ENCODE measurements at places on chromosomes 12 and 14.

DNA sequence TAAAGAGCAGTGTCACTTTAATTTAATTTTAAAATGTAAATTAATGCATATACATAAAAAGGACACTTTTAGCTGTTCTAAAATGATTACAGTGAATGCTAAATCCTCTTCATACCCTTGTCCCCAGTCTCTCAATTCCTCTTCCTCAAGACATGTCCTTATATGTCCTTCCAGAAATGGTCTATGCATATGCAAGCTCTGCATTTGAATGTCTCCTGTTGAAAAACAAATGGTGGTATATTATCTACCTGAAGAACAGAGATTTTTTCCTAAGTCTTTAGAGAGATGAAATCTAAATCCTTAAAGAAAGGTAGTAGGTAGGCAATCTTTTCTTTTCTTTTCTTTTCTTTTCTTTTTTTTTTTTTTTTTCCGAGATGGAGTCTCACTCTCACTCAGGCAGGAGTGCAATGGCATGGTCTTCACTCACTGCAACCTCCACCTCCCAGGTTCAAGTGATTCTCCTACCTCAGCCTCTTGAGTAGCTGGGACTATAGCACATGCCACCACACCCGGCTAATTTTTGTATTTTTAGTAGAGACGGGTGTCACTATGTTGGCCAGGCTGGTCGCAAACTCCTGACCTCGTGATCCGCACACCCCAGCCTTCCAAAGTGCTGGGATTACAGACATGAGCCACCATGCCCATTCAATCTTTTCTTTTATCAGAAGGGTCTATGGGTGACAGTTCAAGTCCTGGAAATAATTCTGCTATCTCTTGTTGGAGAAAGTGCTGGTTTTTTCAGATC lies 180.5 kb downstream of the PRKCH start:
- no peak for DNase-seq

DNA sequence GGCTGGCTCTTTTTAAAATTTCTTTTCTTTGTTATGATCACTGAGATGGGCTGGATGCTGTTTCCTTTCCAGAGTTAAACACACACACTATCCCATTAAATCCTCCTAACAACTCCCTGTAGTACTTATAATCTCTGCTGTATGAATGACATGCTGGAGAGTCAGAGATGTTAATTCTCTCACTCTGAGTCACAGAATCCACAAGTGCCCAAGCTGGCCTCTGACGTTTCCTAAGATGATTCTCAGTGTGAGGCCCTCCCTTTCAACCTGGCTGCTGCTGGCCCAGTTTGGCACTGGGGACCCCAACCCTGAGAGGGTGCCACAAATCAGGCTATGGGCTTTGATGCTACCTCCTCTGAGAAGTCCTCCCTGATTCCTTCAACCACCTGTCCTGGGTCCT lies 5.4 kb downstream of the NOS1 start:
- no peak for DNase-seq

- no peak for DNase-seq
Observed at GRCh38 chr12:48640854-48641253, 41.2 kb downstream of the KANSL2 start.

- DNase-seq: peak; percentile 21
Observed at GRCh38 chr12:47941871-47942613, 21.4 kb upstream of the TMEM106C start.

- DNase-seq: no peak
Observed at GRCh38 chr14:76312821-76313220, 63.1 kb upstream of the ESRRB start.

DNA sequence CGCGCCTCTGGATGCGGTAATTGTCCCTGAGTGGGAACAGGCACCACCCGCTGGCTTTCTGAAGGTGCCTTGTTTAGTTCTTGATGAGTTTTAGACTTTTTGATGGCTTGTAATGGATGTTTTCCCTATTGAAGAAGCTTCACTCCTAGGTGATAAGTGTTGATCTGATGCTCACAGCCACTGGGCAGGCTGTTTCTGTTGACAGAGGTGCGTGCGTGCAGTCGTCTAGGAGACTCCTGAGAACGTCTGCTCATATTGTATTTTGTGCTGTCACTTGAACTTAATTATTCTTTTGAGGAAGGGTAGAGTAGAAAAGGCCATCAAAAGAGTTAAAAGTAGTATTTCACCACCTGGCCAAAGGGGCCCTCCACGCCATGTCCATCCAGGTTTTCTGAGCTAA lies 70.5 kb downstream of the EP400 start:
- no peak for DNase-seq

GRCh38 chr12:107415834-107416233 lies 269.8 kb upstream of the PWP1 start:
- no peak for DNase-seq

Data from stimulated activated CD8-positive, alpha-beta memory T cell treated with anti-CD3 and anti-CD28 coated beads, Interleukin-15, amount 100 ng/mL, for 48 hours (primary cell).